ENCODE measurements at places on chromosomes 11 and 22. TPM values are rescaled to one million over a fixed set of nuclear protein-coding genes. Genes with fewer than 3 reads are reported as not detected.

The KCNJ5 gene
- total RNA-seq, result 0.80 TPM

The ANKRD49 gene
- 20.8 TPM for total RNA-seq

The MPPED1 gene
- not detected for total RNA-seq

The ABCC8 gene
- 1.6 TPM for total RNA-seq

GRCh38 chr11:132253469-132254264 is 883.3 kb downstream of the NTM start:
- no peak for DNase-seq

- no peak for DNase-seq
These were observed 17.8 kb downstream of the GRAMD4 start for GRCh38 chr22:46637711-46638600.

- no peak for DNase-seq
These were observed 375.1 kb downstream of the BUD13 start for GRCh38 chr11:116397602-116398084.

DNA sequence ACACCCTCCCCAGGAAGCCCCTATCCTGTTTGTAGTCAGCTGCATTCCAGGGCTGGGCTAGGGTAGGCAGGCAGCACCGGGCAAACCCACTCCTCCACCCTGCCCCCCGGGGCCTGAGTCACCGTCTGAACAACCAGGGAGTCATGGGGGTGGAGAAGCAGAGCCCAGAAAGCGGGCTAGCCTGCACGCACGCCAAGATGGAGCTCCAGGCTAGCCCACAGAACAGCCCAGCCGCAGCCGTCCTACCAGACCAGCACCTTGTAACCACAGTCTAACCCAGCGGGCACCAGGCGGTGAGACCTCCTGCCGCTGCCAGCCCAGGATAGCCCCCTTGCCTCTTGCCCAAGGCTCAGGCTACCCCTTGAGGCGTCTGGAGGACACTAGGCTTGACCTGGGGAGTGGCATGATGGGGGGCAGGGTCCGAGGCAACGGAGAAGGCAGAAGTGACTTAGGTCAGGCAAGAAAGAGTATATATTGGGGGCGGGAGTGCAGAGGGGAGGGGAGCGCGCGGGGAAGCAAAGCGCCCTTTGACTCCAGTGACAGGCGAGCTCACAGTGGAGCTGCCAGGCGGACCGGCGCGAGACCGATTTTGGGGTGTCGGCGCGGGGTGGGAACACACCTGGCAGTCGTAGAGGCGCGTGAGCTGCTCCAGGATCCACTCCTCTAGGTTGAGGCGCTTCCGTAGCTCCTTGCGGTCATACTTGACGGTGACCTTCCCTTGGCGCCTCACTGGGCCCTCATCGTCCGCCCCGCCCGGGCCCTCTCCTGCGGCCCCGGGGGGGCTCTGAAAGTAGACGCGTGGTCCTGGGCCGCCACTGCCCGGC is 734 bp downstream of the PPP1R14B start:
- DNase-seq, result no peak

Measured in esophagus muscularis mucosa (tissue), 4 donors.